ENCODE measurements at places on chromosomes 3 and 15.

DNA sequence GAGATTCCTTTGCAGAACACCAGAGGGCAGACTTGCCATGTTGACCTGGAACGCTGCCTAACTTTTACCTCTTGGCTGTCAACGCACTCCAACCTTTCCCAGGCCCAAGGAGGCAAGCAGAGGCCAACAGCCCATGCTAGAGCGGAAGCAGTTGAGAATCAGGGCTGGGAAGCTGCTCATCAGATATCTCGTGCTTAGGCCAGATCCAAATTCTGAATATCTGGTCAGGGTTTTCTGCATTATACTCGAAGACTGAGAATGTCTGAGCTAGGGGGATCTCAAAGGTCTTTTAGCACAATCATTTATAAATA is 2.5 kb downstream of the XIRP1 start:
- DNase-seq = no peak

- DNase-seq = no peak
Measured at GRCh38 chr3:156617145-156617544, 57.2 kb upstream of the TIPARP start.

- no peak for DNase-seq
Measured at GRCh38 chr3:127403795-127404194, 115.9 kb upstream of the PRR20G start.

DNA sequence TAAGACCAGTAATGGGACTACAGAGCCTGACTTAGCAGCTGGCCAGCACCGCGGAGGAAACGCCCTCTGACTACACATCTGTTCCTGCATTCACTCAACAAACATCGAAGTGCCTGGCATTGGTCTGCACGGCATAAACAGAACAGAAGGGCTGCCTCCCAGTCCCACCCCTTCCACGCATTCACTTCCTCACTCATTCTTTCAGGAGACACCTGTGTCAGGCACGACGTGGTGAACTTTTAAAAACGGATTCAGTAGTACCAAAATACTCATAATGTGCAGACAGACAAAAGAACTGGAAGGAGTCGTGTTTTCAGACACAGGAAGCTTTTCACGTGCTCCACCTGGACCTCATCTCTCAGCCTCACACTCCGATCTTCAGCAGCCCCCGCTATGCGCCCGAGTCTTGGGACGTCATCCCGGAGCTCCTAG is 123.3 kb downstream of the XXYLT1 start:
- DNase-seq = no peak

GRCh38 chr3:195001961-195002861 is 268.7 kb downstream of the XXYLT1 start:
- no peak for DNase-seq

DNA sequence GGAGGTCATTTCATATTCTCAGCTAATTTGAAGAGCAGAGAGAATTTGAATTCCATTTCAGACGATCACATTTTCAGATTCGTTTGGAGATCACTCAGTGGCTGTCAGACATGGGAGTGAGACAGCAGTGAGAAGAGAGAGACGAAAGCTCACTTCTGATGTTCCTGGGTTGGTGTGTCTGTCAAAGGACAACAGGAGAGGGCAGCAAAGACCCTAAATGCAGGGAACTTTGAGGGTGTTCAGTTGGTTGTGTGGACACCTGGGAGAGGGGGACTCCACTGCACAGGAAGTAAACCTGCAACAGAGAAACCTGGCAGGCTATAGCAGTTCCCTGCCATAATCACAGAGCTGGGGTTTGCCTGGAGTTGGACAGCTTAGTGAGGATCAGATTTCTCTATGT is 675.1 kb downstream of the SQOR start:
- no peak for DNase-seq
